Fibroblast of the aortic adventitia (primary cell): ENCODE measurements at places on chromosomes 3 and 15.

- DNase-seq, result no peak
Observed at GRCh38 chr15:43974852-43975251, 148.1 kb downstream of the WDR76 start.

GRCh38 chr3:156431334-156432124 is 123.4 kb downstream of the SSR3 start:
- DNase-seq, result no peak

- DNase-seq, result peak; percentile 36
Observed at GRCh38 chr3:142724682-142725356, 985 bp downstream of the TRPC1 start.

DNA sequence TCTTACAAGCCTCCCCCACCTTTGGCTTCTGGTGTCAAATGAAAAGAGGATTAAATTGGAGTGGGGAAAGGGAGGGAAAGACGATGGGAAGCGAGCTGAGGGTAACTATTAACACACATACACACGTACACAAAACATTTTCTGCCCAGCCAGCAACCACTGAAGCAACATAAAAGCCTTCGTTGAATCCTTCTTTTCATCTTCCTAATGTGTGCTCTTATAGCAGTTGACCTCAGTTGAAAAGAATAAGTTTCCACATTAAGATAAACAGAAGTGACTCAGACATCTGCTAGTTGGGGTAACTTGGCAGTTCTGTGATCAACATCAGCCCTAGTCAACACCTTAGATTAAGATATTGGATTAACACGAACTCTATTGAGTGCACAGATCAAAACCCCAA is 558.5 kb downstream of the MECOM start:
- DNase-seq, result peak; percentile 57

GRCh38 chr3:2713923-2714322 is 396.3 kb downstream of the IL5RA start:
- DNase-seq, result peak; percentile 12

DNA sequence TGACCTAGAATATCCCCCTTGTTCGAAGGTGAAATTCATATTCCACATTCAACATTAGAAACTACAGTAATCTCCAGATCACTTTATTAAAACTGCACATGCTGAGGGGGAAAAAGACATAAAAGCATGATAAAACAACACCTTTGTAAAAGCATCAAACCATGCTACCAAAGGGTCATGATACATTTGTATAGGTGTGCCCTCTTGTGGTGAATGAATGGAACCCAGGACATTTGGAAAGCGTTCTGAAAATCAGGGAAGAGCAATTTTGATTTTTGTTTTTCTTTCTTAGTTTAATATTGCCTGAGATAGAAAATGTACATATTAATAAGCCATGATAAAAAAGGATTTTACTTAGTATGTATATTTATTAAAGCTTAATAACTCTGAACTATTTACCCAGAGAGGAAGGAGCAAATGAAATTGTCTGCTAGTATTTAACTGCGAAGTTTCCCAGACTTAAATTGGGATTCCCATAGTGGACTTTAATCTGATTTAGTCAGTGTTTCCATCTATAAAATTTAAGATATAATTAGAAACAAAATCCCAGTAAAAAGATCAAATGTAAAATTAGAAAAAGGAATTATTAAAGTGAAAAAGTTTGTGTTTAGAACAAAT is 105.8 kb upstream of the ARL6 start:
- peak; percentile 19 for DNase-seq

DNA sequence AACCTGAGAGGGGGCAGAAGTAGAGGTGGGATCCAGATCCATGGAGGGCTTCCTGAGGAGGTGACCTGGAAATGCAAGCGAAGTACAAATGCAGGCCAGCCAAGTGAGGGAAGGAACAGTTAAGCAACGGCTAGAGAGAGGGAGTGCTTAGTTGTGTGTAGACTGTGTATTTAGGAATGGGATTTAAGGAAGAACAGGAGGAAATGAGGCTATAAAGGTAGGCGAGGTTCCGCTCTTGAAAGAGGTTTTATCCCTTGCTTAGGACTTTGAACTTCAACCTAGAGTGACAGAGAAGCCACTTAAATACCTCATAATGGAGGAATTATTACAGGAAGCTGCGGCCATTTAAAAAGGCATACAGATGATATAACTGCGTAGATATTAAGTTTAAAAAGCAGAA is 295.1 kb downstream of the THSD4 start:
- DNase-seq, result no peak

DNA sequence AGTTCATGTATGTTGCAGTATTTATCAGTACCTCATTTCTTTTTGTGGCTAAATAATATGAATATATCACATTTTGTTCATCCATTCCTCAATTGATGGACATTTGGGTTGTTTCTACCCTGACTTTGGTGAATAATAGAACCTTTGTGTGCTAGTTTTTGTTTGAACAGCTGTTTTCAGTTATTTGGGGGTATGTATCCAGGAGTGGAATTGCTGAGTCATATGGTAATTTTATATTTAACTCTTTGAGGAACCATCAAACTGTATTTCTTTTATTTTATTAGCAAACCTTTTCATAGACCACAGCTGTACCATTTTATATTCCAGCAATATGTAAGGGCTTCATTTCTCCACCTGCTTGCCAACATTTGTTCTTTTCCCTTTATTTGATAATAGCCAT is 38.4 kb upstream of the RBM5 start:
- peak; percentile 87 for DNase-seq

GRCh38 chr3:68787106-68787626 is 145.2 kb downstream of the TAFA4 start:
- DNase-seq, result no peak

- no peak for DNase-seq
Observed at GRCh38 chr3:161197855-161198850, 23.0 kb upstream of the NMD3 start.

DNA sequence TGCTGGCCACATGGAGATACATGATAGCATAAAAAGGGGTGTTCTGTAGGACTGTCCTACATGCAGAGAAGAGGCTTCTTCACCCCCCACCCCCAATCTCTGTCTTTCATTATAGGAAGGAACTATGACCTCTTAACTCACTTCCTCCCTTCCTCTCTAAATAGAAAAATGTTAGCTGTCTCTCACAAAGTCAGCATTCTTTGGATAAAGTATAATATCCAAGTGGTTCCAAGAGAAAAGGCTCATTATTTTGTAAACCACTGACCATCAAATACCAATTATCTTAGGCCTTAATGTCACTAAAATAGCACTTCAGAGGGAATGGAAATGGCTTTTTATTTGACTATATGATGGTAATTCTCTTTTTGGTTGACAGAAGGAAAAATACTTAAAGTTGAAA is 95.3 kb upstream of the SLC2A2 start:
- no peak for DNase-seq

DNA sequence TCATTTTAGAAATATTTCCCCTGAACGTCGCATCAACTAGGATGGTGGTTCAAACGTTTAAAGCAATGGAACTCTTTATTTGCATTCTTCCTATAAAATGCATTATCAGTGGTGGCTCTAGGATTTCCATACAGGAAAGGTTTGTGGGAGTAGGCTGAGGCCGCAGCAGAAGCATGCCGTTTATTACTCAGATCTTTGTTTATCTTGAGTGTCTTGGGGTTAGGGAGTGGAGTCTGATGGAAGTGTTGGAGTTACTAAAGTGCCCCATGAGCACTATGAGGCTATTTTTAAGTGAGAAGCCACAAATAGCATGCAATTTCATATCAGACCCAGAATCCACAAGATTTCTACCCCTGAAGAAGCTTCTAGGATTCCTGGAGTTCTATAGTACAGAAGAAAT is 26.2 kb downstream of the ATOSA start:
- DNase-seq, result peak; percentile 68

- peak; percentile 70 for DNase-seq
Observed at GRCh38 chr3:61564395-61565059, 3.2 kb downstream of the PTPRG start.

DNA sequence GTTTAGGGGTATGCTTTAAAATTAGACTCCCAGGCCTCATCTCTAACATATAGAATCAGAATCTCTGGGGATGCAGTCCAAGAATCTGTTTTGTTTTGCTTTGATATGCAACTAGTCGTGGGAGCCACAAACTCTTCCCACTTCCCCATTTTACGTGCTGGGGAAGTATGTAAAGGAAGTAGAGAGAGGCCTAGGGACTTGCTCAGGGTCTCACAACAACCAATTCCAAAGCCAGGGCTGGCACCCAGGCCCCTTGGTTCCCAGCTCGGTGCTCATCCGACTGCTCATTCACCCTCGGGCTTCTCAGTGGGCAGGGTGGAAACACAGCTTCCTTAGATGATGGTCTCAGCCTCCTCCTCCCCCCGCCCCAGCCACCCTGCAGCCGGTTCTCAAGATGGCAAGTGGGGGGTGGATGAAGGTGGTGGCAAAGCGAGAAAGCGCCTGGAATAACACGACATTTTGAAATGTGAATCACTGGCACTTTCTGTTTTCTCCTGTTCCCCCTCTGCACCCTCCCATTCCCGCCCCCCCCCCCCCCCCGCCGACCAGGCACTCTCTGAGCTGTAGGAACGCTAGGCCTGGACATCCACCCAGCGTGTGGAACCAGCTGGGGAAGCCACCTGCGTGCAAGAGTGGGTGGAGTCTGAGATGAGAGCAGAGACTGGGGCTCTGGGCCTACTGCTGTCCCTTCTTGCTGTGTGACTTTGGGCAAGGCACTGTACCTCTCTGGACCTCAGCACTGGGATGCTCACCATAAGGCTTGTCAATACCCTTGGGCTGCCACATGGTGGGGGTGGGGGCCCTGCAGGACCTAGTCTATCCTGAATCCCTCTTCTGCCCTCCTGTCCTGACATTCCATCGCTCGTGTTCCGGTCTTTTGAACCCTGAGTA is 214.5 kb downstream of the RPLP1 start:
- no peak for DNase-seq

DNA sequence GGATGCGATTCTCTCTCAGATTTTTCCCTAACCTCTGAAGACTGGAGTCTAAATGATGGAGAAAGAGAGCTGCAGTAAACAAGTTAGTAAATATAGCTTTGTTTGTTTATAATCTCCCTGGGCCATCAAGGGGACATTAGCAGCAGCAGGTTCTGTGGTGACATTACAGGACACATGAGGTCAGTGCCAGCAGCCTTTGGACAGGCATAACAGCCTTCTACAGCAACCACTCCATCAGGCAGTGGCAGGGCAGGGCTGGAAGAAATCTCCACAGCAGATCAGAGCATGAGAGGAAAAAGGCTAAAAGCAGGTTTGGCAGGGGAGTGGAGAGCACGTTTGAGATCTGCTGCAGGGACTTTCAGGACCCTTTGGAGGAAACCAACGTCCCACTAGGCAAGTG is 127.6 kb upstream of the ACP3 start:
- no peak for DNase-seq

DNA sequence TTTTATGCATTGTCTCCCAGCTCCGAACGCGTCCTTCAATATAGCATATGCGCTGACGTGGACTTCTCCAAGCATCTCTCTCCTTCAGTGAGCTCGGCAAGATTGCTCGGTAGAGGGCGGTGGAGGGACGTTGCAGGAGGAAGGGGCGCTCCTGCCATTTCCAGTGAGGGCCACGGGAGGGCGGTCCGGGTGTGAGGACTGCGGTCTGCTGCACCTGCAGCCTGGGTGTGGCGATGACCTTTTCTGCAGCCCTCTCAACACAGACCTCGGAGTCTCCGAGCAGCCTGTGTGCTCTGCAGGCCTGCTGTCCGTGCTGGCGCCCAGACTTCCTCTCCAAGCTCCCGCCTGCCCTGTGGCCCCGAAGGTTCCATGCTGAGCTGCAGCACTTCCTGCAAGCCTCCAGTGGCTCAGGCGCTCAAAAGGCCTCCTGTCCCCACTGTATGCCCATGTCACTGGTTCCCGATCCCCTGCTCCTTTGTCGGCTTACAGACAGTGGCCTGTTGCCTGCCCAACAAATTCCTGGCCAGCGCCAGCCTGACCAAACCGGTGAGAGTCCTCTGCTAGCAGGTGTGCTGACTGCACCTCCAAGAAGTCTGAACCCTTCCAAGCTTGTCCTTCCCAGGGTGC is 8.9 kb upstream of the RTP3 start:
- peak; percentile 88 for DNase-seq

DNA sequence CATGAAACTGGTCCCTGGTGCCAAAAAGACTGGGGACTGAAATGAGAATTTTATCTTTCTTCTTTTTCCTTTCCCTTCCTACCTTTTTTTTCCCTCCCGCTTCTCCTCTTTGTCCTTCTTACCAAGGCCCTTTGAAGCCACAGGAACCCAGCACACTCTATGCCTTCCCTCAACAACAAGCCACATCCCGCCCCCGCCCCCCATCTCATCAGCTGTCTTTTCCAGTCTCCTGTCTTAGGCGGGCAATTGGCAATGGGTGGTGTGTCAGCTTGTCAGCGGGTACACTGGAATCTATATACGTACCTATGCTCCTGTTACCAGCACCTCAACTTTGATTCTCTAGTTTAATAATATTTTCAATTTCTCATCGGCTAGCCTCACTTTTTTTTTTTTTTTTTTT is 56.3 kb upstream of the CHD2 start:
- DNase-seq, result no peak

DNA sequence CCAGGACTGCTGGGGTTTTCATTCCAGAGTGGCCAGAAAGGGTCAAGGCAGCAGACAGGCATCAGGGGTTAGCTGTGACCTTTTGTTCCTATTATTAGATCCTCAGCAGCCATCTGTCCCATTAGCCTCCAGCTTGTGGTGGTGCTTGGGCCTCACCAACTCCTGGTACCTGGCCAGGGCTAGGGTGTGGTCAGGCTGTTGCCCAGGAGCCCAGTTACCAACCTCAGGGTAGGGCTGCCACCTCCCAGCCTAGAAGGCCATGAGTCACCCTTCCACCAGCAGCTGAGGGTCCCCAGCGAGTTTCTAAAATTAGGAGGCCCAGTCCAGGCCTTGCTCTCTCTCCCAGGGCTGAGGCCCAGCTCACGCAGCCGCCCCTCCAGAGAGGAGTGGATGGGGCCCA is 12.2 kb downstream of the TMEM43 start:
- DNase-seq, result peak; percentile 28

- no peak for DNase-seq
Observed at GRCh38 chr15:60829416-60829815, 350.5 kb upstream of the ICE2 start.

DNA sequence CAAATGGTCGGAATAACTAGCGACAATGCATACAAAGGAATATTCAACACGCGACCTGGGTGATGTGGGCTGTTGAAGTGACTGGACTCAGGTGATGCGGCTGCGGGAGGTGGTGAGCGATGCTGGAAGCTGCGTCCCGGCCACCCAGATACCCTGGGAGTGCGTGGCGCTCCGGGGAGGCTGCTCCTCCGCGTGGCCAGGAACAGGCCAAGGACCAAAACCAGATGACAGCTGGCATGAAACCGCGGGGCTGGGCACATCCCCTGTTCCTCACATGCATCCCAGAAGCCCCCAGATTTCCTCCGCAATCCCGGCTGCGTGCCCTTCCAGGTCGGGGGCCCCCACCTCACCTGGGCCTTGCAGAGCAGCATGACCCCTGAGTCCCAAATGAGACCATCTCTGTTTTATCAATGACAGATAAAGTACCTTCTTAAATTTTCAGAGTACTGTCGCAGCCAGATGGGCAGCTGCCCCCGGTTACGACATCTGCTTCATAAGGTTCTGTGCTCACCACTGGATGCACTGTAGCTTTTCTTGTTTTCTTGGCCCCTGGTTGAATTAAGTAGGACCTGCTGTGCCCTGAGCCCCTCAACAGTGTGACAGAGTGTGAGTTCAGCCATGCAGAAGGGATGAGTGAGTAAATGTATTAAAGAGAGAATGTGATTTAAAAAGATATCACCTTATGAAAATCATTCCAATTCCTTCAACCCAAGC is 278.2 kb downstream of the GABRG3 start:
- no peak for DNase-seq

GRCh38 chr3:32083702-32084270 is 22.6 kb upstream of the GPD1L start:
- no peak for DNase-seq
